ENCODE measurements at places on chromosomes 7 and 10.

DNA sequence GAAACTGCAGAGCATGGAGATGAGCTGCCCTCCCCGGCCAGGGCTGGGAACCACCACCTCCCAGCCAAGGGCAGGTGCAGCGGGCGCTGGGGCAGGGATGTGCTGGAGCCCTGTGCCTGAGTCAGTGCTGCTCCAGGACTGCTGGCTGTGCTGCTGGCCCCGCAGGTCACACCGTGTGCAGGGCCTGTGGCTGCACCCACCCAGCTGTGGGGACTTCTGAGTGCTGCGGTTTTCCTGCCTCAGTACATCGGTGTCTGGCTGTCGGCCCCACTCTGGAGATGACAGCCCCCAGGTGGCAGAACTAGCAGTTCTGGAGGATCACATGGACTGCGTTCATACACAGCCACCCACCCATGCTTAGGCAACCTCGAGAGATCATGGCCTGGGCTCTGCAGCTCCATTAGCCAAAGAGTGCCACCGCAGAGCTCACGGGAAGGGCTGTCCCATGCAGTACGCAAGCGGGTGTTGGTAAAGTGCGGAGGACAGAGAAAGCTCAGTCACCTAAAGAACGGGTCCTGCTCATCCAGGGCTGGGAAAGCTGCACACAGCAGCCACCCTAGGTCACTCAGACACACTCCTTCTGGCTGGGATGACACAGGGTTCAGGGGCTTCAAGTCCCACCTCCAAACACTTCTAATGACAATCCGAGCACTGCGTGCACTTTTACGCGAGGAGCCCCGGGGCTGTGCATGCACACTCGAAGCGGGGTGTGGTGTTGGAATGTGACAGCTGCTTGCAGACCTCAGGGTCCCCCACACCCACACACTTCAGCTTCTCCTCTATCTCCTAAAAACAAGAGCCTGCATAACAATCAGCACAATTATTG is 198.1 kb upstream of the PPP2R2D start:
- DNase-seq = no peak

DNA sequence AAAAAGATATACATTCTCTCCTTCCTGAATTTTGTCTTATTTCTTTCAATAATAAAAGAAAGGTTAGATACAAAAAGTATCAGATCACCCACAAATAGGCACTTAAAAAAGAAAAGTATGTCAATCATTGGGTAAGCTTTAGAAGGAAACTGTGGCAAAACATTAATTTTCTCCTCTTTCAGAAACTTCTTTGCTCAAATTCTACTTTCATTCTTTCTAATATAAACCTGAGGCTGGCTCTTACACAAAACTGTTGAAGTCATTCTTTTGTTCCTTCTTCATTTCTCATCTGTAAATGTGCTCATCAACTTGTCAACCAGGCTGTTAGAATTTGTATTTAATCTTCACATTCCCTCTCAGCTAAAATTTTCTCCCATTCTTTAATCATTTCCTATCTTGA is 124.6 kb downstream of the LRRN3 start:
- no peak for DNase-seq

- DNase-seq = no peak
Measured at GRCh38 chr7:130935564-130936157, 201.7 kb upstream of the KLF14 start.

DNA sequence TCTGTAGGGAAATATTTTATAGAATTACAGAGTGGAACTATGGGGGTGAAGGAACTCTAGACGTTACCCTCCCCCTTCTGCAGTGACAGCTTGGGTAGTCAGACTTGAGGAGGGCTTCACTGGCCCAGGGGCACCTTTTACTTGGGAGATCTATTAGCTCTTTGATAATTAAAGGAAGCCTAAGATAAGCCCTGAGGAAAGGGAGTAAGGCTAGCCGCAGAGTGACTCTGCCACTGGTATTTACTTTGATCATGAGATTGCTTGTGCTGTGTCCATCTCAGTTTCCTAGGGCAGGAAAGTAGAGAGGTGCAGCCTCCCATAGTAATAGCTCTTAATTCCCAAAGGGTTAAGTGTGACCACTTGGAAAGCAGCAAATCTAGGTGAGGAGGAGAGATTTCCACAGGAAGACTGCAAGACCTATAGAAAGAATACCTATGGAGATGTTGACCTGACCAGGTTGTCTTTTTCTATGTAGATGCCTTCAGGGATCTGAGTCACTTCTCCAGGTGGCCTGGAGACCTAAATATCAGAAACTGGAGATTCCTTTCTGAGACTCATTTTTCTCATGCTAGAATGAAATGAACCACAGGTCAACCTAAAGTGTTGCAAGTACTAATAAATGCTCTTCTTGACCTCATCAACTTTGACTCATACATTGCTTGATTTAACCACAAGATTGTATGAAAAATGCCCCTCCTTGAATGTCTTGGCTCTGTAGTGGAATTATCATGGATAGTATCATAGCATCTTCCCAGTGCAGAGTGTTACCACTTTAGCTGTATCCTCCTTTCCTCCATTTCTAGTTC is 447.3 kb upstream of the GHITM start:
- no peak for DNase-seq

- no peak for DNase-seq
Measured at GRCh38 chr7:8035647-8036518, 67.3 kb downstream of the GLCCI1 start.

GRCh38 chr7:92228100-92228499 is 17.6 kb downstream of the KRIT1 start:
- DNase-seq = no peak

- no peak for DNase-seq
Measured at GRCh38 chr10:13195016-13195415, 33.7 kb downstream of the MCM10 start.

DNA sequence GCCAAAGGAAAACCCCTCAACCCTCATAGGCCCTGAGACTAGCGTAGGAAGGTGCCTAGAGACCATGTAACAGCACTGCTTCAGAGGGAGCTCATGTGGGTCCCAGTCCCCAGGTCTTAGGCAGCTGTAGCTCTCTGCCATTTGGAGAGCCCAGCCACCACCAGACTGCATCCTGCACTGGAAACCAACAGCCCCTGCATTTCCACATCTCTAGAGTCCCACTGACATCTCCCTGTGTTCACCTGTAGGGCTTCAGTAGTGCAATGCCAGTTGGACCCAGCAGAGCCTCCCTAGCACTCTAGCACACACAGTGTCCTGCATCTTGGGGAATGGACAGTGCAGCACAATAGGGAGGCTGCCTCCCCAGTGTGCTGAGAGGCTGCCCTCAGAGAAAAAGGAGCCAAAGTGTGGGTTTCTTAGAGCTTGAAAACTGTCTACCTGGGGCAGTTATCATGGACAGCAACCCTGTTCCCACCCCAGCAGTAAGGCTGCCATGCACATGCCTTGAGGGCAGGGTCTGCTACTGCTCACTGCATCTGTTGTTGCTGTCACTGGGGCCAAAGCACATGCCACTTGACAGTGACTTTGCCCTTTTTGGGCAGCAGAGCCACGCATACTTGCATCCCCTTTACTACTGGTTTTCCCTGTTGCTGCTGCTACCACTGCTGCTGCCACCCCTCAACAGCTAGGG is 46.7 kb upstream of the ANTXRL start:
- DNase-seq = no peak

DNA sequence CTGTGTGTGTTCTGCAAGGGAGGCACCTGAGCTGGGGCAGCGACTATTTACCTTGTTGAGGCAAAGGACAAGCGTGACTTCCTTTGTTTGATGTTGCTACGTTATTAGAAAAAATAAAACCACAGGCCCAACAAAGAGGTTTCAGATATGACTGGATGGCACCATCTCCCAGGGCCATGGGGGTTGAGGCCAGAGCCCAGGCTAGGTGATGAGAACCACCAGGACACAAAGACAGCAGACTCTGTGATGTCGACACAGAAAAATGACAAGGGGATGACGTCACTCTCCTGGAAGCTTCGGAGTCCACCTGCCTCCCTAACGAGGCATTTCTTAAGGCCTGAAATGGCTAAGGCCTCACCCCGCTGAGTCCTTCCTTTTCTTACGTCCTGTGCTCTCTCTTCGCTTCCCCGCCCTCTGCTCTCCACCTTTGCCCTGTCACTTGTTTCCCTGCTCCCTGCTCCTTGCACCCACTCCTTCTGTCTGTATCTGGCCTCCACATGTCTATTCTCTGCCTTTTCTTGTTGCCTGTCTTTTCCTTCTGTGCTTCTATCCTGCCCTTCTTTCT is 83.0 kb upstream of the ADRB1 start:
- peak; percentile 30 for DNase-seq

GRCh38 chr10:96978621-96979154 is 146.6 kb downstream of the LCOR start:
- no peak for DNase-seq

DNA sequence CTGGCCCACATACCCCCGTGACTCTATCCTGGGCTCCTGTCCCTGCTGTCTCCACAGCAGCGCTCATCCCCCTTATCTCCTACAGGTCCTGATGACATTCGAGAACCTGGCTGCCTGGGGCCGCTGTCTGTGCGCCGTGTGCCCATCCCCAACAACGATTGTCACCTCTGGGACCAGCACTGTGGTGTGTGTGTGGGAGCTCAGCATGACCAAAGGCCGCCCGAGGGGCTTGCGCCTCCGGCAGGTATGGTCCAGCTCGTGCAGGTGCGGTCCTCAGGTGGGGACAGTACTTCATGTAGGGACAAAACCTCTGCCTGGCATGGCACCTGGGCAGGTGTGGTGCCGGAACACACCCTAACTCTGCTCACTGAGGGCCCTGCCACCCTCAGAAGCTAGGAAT is 30.4 kb upstream of the LRRC18 start:
- no peak for DNase-seq

GRCh38 chr10:93947524-93947923 is 46.2 kb upstream of the PLCE1 start:
- DNase-seq = no peak

DNA sequence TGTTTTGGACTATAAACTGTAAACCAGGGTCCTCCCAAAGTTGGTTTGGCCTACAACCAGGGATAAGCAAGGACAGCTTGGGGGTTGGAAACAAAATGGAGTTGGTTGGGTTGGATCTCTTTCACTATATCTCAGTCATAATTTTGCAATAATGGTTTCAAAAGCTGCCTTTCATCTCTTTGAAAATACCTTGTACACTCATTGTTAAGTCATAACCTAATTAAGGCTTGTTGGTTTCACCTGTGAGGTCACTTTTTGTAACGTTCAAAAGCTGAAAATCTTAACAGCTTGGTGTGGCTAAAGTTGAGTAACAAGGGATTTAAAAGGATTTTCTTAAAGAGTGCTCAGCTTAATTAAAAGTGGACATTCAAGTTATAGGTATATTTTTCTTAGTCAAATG is 476.1 kb downstream of the IPMK start:
- DNase-seq = no peak

- DNase-seq = no peak
Measured at GRCh38 chr7:28986765-28987110, 28.6 kb upstream of the TRIL start.

DNA sequence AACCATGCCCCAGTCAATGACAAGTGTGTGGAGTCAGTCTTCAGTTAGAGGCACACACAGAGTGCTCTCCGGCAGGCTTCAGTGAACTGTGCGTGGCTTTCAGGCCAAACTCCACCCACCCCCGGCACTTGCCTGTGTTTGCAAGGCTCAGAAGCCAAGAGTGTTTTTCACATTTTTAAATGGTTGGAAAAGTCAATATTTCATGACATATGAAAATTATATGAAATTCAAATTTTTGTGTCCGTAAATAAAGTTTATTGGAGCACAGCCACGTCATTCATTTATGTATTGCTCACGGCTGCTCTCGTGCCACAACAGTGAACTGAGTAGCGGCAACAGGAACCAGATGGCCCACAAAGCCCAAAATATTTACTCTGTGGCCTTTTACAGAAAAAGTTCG is 104.7 kb downstream of the SFMBT2 start:
- no peak for DNase-seq

GRCh38 chr7:42183547-42183946 is 53.5 kb downstream of the GLI3 start:
- no peak for DNase-seq

DNA sequence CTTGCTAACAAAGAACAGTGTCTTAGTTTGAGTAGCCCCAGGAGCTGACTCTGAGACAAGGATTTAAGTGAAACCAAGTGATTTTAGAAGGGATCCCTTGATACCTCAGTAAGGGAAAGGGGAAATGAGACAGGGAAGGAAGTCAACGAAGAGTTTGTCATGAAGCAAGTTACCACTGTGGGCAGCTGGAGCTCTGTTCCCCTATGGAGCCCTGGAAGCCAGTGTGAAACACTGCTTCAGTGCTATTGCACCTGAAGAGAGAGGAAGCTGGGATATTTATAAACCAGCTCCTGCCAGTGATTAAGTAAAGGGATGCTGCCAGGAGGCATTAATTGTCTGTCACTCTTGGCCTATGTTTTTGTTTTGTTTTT is 58.9 kb upstream of the WAPL start:
- no peak for DNase-seq

- DNase-seq = no peak
Measured at GRCh38 chr10:128540781-128541761, 414.8 kb upstream of the MKI67 start.

GRCh38 chr10:15237351-15237750 is 68.9 kb upstream of the NMT2 start:
- DNase-seq = no peak

DNA sequence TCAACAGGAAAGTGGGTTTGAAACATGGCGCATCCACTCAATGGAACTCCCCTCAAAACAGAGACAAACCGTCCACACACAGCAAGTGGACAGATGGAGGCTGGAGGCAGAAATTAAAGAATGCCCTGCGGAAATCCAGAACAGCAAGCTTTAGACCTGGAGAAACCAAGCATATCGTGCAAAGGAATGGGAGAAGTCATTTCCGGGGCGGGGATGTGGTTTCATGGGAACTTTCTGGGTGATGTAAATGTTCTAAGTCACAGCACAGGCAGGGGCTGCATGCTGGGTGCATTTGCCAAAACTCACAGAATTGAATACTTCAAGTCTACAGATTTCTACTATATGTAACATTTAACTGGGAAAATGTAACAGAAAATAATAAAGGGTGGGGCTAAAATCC is 213.0 kb downstream of the PTPRN2 start:
- no peak for DNase-seq

GRCh38 chr10:6402349-6402709 is 177.7 kb downstream of the PRKCQ start:
- no peak for DNase-seq

DNA sequence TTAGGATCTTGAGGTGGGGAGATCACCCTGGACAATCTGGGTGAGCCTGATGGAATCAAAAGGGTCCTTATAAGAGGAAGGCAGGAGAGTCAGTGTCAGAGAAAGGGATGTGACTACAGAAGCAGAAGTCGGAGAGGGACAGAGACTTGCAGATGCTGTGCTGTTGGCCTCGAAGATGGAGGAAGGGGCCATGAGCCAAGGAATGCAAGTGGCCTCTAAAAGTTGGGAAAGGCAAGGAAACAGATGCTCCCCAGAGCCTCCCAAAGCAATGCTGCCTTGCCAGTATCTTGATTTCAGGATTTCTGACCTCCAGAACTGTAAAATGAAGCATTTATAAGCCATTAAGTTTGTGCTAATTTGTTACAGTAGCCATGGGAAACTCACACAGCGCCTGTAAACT is 165.2 kb downstream of the FANK1 start:
- no peak for DNase-seq

DNA sequence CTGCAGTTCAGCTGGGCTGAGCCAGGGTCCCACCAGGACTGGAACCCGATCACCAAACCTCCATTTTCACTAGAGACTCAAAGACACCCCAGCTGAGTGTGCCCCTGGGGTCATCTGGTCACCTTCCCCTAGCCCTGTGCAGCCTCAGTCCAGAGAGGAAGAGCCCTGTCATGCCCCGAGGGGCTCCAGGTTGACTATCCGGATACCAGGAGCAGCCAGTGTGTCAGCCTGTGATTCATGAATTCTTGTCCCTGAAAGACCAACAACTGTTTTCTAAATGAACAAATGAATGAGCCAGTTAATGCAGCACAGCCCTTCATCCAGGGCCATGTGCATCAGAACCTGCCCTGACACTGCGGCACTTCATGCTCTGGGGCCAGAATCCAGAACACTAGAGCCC is 201.9 kb upstream of the TCERG1L start:
- no peak for DNase-seq
